ENCODE measurements at places on chromosomes 7 and 10. TPM values are rescaled to one million over a fixed set of nuclear protein-coding genes. Genes with fewer than 3 reads are reported as not detected.

MMP21 gene
- total RNA-seq, result not detected

DNA sequence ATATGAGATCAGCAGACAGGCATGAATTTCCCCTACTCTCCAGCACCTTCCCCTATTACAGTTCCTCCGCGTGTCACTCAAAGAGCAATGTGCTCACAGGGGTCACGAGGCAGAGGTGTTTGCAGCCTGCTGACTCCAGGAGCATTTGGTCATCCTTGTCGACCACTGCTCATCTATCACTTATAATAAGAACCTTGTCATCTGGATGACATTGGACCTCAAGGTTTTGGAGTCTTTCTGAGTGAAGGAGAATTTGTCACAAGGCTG is 32.9 kb upstream of the PLPP4 start:
- DNase-seq, result no peak

DNA sequence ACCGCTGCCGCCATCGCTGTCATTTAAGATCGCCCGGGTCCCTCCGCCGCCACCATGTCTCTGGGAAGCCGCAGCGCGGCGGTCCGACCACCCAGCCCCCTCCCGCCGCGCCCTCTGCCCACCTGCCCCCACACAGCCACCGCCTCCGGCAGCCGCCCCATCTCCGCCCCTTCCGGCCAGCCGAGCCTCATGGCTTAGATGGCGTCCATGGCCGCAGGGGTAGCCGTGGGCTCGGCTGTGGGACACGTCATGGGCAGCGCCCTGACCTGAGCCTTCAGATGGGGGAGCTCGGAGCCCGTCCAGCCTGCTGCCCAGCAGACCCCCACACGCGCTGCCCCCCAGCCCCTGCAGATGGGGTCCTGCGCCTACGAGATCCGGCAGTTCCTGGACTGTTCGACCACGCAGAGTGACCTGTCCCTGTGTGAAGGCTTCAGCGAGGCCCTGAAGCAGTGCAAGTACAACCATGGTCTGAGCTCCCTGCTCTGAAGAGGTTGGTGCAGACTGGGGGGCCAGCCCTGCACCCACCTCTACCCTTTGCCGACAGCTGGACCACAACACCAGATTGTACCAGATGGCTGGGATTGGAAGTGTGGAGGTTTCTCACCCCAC is 38.0 kb upstream of the TARP start:
- DNase-seq, result peak; percentile 77

GDF2 gene
- total RNA-seq, result not detected

NEUROG3 gene
- not detected for total RNA-seq

C7orf33 gene
- not detected for total RNA-seq

- no peak for DNase-seq
Observed at GRCh38 chr10:72261784-72262404, 11.8 kb upstream of the DDIT4 start.

DNA sequence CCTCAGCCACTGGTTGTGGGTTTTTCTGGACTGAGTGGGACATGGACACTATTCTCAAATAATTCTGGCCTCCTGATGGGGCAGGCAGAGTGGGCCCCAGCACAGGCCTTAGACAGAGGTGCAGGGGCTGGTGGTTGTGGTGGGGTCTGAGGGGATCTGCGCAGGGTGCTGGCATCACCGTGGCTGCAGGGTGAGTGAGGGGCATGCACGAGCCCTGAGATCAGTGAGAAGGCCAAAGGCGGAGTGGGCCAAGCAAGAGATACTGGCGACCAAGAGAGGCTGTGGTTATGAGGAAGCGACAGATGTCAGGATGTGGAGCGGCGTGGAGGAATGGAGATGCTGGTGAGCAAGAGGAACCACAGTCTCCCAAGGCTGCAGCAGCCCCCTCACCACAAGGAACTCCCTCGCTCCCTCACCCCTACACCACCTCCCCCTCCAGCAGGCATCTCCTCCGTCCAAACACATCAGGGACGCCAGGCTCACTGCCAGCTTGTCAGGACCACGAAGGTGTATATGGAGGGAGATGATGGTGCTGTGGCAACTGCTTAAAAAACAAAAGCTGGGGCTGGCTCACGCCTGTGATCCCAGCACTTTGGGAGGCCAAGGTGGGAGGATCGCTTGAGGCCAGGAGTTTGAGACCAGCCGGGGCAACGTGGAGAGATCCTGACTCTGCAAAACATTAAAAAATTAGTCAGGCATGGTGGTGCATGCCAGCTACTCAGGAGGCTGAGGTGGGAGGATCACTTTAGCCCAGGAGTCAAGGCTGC is 9.6 kb downstream of the PRF1 start:
- DNase-seq, result no peak

DNA sequence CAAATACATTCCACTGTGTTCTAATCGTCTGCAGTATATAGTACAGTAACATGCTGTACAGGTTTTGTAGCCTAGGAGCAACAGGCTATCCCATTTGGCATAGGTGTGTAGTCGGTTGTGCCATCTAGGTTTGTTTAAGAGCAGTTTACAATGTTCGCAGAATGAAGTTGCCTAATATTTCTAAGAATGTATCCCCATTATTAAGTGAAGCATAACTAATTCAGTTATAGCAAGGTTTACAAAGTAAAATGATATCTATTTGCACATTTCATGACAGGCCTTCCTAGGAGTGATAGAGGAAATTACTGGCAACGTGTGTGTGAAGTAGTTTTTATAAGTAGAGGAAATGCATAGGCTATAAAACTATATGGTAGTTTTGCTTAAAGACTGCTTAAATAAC is 4.0 kb downstream of the CREM start:
- DNase-seq, result no peak

ENTPD1 gene
- total RNA-seq, result 34.5 TPM

LIPF gene
- not detected for total RNA-seq

- DNase-seq, result no peak
Observed at GRCh38 chr7:6209340-6209739, 63.1 kb downstream of the CYTH3 start.

WNT8B gene
- 0.18 TPM for total RNA-seq

GRCh38 chr7:2037808-2038522 is 194.8 kb downstream of the MAD1L1 start:
- DNase-seq, result peak; percentile 20

ADCY1 gene
- total RNA-seq, result 2.4 TPM

TMEM184A gene
- total RNA-seq, result 4.3 TPM

HOXA9 gene
- 1.7 TPM for total RNA-seq

DNA sequence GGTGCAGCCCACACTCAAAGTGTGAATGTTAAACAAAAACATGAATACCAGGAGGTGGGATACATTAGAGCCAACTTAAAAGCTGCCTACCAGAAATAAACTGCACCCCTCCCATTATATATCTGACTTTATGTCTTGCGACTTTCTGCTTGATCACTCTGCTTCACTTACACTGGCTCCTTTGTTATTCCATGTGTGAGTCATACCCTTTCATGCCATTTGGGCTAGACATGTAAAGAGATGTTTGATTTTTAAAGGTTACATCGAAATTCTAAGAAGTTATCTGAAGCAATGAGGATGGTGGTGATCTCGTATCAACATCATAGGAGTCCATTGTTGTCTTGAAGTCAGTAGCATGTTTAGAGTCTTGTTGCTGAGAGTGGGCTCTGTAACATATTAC is 31.6 kb upstream of the ETV1 start:
- DNase-seq, result no peak

GGCT gene
- 28.8 TPM for total RNA-seq

SPACDR gene
- total RNA-seq, result 1.7 TPM

FLNC gene
- 11.7 TPM for total RNA-seq

DNA sequence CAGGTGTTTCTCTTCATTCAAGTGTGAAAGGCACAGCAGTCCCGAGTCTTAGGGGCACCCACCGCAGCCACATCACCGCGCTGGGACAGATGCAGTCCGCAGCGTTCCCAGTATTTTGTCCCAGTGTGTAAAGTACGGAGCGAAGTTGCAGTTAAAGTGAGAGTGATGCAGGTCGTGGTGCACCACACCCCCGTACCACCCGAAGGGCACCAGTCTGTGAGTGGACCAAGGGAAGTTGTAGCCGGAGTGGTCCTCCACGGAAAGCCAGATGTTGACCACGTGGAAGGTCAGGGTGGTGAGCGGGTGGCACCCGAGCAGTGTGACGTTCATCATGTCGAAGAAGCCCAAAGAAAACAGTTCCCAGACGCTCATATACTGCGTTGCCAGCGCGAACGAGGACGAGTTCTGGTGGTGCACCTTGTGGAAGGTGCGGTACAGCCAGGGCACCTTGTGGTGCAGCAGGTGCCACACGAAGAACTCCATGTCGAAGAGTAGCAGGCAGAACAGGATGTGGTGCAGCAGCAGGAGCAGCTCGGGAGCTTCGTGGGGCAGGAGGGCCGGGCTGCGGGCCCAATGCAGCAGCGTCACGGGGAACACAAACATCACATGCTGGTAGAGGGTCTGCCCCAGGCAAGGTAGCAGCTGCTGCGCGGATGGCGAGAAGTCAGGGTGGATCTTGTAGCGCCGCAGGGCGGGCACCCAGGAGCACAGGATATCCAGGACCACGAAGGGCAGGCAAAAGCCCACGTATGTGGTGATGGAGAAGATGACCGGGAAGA is 526 bp downstream of the CH25H start:
- peak; percentile 49 for DNase-seq

CCDC136 gene
- 3.0 TPM for total RNA-seq

GRCh38 chr7:47186316-47186715 is 395.6 kb downstream of the TNS3 start:
- DNase-seq, result no peak

DNA sequence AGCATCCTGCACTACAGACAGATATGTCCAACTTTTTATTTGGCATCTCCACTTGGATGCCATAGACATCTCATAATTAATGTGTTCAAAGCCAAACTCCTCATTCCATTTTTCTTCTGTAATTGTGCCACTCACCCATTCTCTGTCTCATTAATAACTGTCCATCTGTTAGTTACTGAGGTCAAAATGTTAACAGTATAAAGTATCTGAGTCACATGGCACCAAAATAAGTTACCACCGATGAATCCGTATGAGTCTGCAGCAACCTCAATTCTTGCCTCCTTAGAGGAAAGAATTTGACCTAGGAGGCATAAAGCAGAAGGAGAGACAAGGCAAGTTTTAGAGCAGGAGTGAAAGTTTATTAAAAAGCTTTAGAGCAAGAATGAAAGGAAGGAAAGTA is 16.5 kb upstream of the NT5C3A start:
- DNase-seq, result no peak

GRCh38 chr7:65820287-65820950 is 52.5 kb upstream of the VKORC1L1 start:
- DNase-seq, result no peak

GRCh38 chr10:34295142-34295548 is 520.0 kb downstream of the PARD3 start:
- DNase-seq, result no peak

DNA sequence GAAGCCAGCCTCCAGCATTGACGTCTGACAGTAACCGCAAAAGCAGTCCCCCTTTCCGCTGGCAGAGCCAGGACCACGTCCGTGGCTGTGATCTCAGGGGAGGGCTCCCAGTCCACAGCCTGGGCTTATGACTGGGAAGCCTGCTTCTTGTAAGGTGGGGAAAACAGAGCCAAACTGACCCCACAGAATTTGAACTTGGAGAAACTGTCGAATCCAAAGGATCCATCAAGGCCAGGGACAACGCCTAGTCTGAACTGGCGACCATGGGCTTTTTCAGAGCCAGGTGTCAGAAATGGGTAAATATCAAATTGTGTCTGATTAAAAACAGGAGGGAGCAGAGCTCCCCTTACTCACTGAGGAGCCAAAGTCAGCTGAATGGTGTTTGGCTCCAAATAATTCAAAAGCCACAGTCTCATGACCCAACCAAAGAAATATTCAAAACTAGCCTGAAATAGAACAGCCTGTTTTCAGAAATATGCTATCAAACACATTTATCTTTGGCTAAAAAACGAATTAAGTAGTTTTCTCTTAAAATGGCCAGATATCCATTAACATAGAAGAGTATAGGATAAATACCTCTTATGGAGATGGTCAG is 751.4 kb upstream of the GALNT17 start:
- no peak for DNase-seq

- DNase-seq, result no peak
Observed at GRCh38 chr10:17758200-17758599, 6.2 kb downstream of the TMEM236 start.

CRPPA gene
- 3.0 TPM for total RNA-seq

CUZD1 gene
- total RNA-seq, result 0.56 TPM

- no peak for DNase-seq
Observed at GRCh38 chr10:125084191-125084613, 76.2 kb downstream of the CTBP2 start.

IFIT1B gene
- total RNA-seq, result not detected

CYP3A7 gene
- total RNA-seq, result 0.21 TPM

- DNase-seq, result no peak
Observed at GRCh38 chr7:73900286-73900685, 39.3 kb downstream of the TMEM270 start.

HMX3 gene
- not detected for total RNA-seq

TAS2R5 gene
- 2.2 TPM for total RNA-seq

All from lower lobe of right lung (tissue), 2 donors.